ENCODE measurements at places on chromosomes 5 and 9. TPM values are rescaled to one million over a fixed set of nuclear protein-coding genes. Genes with fewer than 3 reads are reported as not detected.

Gene CMBL
- 0.29 TPM for total RNA-seq

Gene COL15A1
- total RNA-seq: 0.02 TPM

Gene GRPEL2
- 30.4 TPM for total RNA-seq

- peaks cover 27% of the 10 kb centered on the region for H3K27me3 ChIP-seq
- H3K36me3 ChIP-seq: no peaks in the 10 kb centered on the region
- H3K27ac ChIP-seq: no peak overlapping the region
Measured at GRCh38 chr5:178576591-178577351, 13.4 kb downstream of the COL23A1 start.

Gene XPA
- 11.3 TPM for total RNA-seq

- no peak for DNase-seq
- no peak overlapping the region for H3K27ac ChIP-seq
- no peaks in the 10 kb centered on the region for H3K36me3 ChIP-seq
- no peak overlapping the region for H3K4me3 ChIP-seq
Measured at GRCh38 chr5:4987431-4987830, 152.7 kb upstream of the ADAMTS16 start.

DNA sequence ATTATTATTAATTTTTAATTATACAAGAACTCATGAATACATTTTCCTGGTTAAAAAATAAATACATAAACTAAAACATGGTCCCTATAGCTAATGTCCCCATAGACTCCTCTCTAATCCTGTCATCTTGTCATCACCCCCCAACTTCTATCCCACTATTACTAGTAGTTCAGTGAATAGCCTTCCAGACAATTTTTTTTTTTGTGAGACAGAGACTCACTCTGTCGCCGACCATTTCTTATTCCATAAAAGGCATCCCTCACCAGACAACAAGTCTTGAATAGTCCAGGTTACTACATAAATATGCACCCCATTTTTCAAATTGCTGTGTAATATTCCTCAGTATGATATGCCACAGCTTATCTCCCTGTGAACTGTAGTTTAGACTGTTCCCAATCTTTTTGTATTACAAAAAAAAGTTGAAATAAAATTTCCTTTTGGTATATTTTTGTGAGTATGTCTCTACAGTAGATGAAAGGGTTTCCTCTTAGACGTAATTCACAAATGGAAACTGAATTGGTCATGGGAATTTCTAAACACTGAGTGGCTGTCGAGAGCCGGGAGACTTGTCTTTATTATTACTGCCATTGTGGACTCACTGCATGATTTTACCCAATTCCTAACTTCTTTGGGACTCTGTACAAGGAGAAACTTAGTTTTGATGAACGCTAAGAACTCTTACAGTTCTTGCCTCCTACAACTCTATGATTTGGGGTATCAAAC is 6.4 kb upstream of the ABLIM3 start:
- no peak overlapping the region for H3K4me3 ChIP-seq
- H3K36me3 ChIP-seq: no peaks in the 10 kb centered on the region
- peaks cover 19% of the 10 kb centered on the region for H3K27me3 ChIP-seq
- no peaks in the 10 kb centered on the region for H3K4me1 ChIP-seq

DNA sequence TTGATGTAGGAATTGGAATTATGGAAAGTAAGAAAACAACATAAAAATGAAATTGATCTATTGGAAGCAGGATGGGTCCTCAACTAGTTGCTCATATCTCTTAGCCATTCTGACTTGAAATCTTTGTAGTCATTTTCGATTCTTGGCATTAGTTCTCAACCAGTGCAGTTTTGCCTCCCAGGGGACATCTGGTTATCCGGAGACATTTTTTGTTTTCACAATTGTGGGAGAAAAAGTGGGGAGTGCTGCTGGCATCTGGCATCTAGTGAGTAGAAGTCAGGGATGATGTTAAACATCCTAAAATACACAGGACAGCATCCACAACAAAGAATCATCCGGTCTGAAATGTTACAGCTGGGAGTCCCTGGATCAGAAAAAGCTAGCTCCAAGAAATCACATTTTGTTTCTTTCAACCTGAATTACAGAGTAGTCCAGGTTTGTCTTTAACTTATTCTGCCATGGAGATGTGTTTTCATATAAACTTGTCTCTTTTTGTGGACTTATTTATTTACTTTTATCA is 74.9 kb downstream of the FBXL7 start:
- no peak for DNase-seq
- no peak overlapping the region for H3K4me3 ChIP-seq
- no peak overlapping the region for H3K27ac ChIP-seq
- no peaks in the 10 kb centered on the region for H3K36me3 ChIP-seq

GRCh38 chr9:88960632-88961031 is 30.6 kb upstream of the S1PR3 start:
- no peak overlapping the region for H3K27ac ChIP-seq
- no peaks in the 10 kb centered on the region for H3K36me3 ChIP-seq
- no peak for DNase-seq
- peaks cover 4% of the 10 kb centered on the region for H3K27me3 ChIP-seq

Gene MAMDC4
- total RNA-seq: 18.2 TPM

Measured in activated T-helper 1 cell treated with anti-CD3 and anti-CD28 coated beads, Interleukin-12 subunit alpha, Interleukin-12 subunit beta, Interleukin-2, Interleukin-4 antibody, amounts not matched to agents 30 ng/mL and 10 ng/mL and 1 ng/mL, durations not matched to agents 14 hours and 24 hours and 36 hours (primary cell).